CD4-positive, alpha-beta T cell treated with Interleukin-6 at 100 ng/mL for 8 hours (primary cell): ENCODE measurements at places on chromosomes 16 and 17.

- DNase-seq: no peak
Measured at GRCh38 chr16:15542734-15543347, 100.1 kb downstream of the MARF1 start.

- peak; percentile 73 for DNase-seq
Measured at GRCh38 chr16:74999609-75000480, 1.0 kb downstream of the ZNRF1 start.

DNA sequence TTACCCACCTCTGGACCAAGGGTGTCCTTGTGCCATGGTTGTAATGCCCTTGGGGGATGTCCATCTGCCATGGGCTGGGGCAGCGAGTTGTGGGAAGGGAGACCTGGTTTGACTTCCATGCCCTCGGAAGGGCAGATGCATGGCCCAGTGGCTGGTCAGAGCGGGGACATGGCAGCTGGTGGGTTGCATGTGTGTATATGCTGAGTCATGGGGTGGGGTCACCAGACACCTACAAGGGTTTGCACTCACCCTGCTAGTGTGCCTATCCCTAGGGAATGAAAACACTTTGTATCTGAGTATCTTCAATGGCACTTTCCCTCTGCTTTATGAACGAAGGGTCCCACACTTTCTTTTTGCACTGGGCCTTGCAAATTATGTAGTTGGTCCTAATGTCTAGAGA, 10.6 kb upstream of the HNF1B start:
- DNase-seq: no peak

DNA sequence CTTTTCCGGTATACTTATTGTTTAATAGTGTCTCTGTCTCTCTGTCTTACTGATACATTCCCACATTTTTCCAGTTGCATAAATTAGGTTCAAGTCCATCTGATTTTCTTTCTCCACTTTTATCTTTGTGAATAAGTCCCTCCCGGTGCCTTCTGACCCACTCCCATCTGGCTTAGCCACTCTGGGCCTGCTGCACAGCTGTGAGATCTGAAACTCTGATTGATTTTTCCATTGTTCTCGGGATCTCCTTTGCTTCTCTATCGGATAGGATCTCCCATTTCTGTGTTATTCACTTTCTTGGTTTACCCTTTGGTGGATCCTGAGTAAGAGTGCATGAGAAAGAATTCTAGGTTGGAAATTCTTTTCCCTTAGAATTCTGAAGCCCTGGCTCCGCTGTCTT, 8.6 kb downstream of the UTP4 start:
- no peak for DNase-seq
